ENCODE measurements at places on chromosomes 12 and 14. TPM values are rescaled to one million over a fixed set of nuclear protein-coding genes. Genes with fewer than 3 reads are reported as not detected.

DNA sequence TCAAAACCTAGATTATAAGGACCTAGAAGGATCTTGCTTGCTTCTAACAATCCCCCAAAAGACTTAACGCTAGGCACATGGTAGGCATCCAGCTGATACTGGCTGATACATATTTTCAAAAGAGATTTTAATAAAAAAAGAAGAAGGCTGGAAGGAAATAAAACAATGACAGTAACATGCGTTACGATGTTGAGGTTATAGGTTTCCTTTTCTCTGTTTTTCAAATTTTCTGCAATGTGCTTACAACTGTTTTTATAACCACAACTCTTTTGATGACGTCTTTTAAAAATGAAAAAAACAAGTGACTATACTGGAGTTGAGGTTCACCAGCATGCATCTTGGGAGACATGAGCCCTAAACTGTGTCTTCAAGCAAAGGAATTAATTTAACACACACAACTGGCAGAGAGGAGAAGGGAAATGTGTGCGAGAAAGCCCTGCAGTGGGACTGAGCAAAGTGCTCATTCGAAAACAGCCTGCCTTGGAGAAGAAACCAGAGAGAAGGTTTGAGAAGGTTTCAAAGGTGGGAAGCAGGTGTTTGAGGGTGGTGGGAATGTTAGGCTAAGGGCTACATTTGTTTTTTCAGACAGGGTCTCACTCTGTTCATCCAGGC lies 80.4 kb downstream of the DUSP16 start:
- no peak for DNase-seq

DNA sequence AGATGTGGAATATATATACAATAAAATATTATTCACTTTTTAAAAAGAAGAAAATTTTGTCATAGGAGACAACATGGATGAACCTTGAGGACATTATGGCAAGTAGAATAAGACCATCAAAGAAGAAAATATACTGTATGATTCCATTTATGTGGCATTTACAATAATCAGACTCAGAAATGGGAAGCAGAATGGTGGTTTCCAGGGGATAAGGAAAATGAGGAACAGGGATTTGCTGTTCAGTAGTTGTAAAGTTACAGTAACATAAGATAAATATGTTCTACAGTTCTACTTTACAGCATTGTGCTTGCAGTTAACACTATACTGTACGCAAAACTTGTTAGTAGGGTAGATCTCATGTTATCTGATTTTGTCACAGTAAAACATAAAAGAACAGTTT lies 1271.0 kb downstream of the LRFN5 start:
- no peak for DNase-seq

- no peak for DNase-seq
Observed at GRCh38 chr12:124713041-124713435, 145.6 kb upstream of the NCOR2 start.

- no peak for DNase-seq
Observed at GRCh38 chr14:75934998-75935628, 46.7 kb downstream of the TGFB3 start.

DNA sequence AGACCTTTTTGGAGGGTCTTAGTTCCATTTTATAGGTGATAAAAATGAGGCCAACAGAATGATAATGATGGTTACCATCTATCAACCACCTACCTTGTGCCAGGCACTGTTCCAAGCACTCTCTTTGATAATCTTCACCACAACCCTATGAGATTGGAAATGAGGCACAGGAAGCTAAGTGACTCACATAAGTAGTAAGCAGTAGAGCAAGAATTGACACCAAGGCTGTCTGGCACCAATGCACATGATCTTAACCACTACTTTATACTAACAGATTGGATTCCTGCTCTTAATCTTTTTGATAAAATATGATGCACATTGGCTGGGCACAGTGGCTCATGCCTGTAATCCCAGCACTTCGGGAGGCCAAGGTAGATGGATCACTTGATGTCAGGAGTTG lies 91.4 kb downstream of the DRAM1 start:
- DNase-seq = no peak

- DNase-seq = no peak
Observed at GRCh38 chr12:60259225-60259624, 663.4 kb downstream of the SLC16A7 start.

GRCh38 chr14:45434221-45434620 lies 181.2 kb upstream of the MIS18BP1 start:
- no peak for DNase-seq

DNA sequence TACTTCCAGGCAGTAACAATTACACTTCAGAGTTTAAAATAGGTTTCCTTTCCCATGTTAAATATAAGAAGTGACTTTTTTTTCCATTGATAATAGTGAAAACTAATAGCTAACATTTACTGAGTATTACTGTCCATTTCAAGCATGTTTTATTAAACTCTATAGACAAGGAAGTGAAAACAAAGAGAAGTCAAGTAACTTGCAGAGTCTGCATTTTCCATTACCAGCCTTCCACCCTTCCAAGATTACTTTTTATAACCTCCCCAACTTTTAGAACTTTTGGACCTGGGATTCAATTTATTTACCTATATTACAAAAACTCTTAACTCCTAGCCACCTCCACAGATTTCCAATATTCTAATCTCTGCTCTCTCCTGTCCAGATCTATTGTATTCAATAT lies 67.7 kb downstream of the SEC23A start:
- DNase-seq = no peak

- no peak for DNase-seq
Observed at GRCh38 chr12:56040963-56041551, 661 bp upstream of the RPS26 start.

- DNase-seq = no peak
Observed at GRCh38 chr12:26938701-26939062, 412 bp downstream of the FGFR1OP2 start.

DNA sequence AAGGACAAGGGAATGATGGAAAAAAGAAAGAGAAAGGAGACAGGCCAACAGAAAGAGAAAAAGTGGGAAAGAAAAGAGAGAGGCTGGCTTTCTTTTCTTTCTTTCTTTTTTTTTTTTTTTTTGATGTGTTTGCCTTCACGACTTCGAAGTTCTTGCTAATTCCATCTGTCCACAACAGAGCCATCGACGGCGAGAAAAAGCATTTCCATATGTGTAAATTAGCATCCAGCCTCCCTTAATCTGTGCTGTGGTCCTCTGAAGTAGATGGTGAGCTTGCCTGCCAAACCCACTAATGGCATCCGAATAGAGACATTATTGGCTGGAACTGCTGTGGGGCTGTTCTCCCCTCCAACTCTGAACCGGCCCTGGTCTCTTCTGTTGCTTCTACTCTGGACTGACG lies 997.4 kb downstream of the BCL11B start:
- DNase-seq = no peak

- DNase-seq = no peak
Observed at GRCh38 chr12:18345021-18345735, 83.9 kb downstream of the PIK3C2G start.

DNA sequence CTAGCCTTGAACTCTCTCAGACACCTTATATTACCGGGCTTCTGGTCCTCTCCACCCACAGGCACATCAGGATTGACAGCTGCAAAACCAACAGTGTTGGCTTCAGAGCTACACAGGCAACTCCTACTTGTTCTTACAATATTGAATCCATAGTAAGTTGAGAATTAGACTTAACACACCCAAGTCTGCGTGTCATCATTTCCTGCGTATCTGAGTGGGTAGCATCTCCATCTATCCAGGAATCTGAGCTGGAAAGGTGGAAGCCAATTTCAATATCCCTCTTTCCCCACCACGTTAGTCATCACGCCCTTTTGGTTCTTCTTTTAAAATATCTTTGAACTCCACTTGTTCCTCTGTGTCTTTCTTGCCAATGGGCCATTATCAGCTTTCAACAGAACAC lies 37.2 kb downstream of the NRXN3 start:
- no peak for DNase-seq

DNA sequence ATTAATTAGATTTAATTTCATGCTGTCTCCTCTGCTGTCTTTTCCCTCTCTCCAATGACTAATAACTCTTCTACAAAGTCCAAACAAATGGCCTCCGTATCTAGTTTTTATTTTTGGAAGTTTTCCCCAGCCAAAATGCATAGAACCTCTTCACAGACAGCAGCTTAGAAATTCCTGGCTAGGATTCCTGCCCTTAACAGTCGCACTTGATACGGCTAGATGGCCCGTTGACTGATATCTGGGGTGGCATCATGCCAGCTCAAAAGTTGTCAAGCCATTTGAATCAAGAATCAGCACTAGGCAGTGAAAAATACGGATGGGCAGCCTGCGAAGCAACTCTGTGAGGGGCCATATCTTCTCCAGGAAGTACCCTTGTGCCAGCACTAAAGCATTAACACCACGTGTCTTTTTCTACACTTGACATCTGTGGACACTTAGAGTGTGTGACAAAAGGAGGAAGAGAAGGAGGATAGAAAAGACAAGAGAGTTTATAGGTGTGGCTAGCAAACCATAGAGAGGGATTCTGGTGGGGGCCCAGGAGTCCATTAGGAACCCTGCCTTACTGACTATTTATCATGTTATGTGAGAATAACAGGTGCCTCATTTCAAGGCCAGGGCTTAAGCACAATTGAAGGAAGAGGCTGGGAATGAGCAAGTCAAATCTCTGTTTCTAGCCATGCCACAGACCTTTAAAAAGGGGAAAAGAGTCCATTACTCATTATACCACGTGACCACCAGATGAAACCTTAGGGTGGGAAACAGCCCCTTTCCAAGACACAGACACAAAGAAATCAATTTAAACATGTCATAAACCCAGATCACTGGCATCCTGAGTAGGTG lies 39.2 kb upstream of the KRR1 start:
- peak; percentile 21 for DNase-seq

GRCh38 chr14:99402950-99403349 lies 77.7 kb downstream of the SETD3 start:
- DNase-seq = no peak

- DNase-seq = no peak
Observed at GRCh38 chr12:122979908-122980182, 636 bp upstream of the ARL6IP4 start.

DNA sequence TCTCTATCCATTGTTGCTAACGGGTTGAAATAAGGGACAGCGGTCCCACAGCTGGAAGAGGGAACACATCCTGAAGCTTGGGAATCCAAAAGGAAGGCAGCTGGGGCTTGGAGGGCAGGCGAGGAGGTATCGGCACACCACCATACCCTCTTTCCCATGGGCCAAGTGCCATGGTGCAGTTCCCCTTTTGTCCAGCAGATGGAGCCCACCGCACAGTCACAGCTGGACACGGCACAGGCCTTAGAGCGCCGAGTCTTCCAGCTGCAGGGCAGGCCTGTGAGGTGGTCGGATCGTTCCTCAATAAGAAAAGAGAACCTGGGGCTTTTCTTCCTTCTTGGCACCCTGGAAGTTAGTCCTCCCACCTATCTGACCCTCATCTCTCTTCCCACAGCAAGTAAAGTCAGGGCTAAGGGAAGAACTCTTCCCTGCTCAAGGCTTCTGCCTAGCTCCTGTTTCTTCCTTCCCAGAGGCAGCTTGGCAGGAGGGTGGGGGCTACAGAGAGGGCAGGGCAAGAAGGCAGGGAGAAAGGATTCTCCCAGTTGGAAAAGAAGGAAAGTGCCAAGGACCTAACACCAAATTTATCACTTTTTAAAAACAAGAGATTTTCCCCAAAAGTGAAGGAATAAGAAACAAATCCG lies 8.6 kb downstream of the PPP1R1A start:
- peak; percentile 96 for DNase-seq

DNA sequence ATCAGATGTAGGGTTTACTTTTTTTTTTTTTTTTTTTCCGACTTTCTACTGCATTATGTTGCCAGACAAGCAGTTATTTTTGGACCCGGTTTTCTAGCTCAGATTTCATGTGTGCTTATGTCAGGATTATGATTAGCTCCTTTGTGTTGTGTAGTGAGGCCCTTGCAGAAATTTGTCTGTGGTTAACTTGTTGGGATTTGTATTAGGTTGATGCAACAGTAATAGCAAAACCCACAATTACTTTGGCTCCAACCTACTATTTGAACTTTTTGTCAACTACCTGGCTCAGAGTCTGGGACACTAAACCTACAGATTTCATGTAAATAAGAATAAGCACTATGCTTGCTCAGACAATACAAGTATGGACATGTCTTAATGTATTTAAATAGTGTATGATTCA lies 44.1 kb upstream of the KCNJ8 start:
- DNase-seq = no peak

- DNase-seq = no peak
Observed at GRCh38 chr14:104919993-104920315, 4.7 kb upstream of the PLD4 start.

DNA sequence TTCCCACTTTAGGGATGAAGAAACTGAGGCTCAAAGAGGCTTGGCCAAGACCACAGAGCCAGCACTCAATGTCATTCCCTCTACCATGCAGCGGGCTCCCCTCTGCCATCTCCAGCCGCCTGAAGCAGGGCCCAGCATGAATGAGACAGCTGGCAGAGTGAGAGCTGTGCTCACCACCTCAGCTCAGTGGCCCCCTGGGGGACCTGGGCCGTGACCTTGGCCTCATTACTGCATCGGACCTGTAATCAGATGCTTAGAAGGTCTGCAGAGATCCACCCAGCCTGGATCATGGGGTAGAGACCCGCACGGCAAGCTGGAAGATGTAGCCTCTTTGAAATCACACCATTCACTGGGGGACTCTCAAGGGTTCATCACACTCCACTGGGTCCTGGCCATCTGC lies 22.7 kb upstream of the CORO1C start:
- no peak for DNase-seq

DNA sequence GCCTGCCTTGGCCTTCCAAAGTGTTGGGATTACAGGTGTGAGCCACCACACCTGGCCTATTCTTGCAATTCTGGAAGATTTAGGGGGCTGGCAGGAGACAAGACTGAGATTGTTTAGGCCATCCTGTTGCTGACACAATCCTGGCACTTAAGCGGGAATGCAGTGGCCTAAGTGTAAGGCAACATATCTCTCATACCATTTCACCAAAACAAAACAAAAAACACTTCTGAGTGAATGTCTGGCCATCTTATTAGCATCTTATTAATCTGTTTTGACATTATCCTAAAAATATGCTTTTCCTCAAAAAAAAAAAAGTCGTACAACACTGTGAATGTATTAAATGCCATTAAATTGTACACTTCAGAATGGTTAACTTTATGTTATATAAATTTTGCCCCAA lies 67.6 kb downstream of the DENND5B start:
- DNase-seq = no peak

- DNase-seq = no peak
Observed at GRCh38 chr12:68559984-68560850, 50.5 kb upstream of the RAP1B start.

GRCh38 chr12:5222729-5223128 lies 179.1 kb downstream of the KCNA5 start:
- no peak for DNase-seq

DNA sequence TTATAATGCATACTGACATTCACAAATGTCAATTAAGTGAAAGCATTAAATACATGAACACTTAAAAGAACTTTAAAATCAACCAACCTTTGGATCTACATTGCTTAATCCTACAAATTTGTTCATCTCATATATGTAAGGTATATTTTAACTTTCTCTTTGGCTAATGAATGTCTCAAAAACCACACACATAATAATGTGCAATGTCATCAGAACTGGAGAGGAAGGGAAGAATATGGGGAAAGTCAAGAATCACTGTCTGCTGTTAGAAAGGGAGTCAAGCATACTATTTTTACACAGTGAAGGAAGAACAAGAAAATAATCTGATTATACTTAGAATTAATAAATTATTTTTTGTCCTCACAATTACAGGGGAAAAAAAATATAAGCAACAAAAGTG lies 4.9 kb downstream of the GMFB start:
- DNase-seq = no peak

ARHGAP9 gene
- 11.7 TPM for total RNA-seq

OR11H12 gene
- total RNA-seq = not detected

KRT4 gene
- total RNA-seq = 0.18 TPM

DUSP6 gene
- total RNA-seq = 26.1 TPM

TCL1B gene
- not detected for total RNA-seq

CLEC4C gene
- total RNA-seq = not detected

ANO2 gene
- total RNA-seq = 0.57 TPM

CAMKK2 gene
- 26.7 TPM for total RNA-seq

Data from pancreas (tissue), 10 donors.